ENCODE measurements at places on chromosomes 12 and 14.

- DNase-seq = no peak
These were observed 15.4 kb upstream of the TRHDE start for GRCh38 chr12:72256725-72257124.

- peak; percentile 46 for DNase-seq
These were observed 182.1 kb downstream of the C12orf50 start for GRCh38 chr12:87847147-87847546.

DNA sequence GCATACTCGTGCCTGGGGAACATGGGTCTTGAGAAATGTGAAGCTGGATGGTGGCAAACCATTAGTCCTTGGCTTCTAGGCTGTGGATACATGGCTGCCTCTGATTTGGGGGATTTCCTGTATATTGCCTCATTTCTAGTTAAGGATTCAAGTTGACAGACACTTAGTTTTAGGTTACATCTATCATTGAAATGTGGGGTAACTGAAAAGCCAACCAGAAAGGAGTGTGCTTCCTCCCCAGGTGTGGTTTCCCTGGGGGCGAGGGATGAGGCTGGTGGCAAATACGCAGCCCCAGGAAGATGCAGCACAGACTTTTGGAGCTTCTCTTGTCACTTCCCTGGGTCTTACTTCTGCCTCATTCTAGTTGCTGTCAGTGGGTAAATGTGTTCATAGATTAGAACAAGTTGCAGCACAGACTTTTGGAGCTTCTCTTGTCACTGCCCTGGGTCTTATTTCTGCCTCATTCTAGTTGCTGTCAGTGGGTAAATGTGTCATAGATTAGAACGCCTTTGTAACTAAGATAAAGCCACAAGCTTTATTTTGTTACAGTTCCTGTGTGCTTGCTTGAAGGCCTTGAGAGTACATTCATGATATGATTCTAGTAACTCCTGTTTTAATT is 85.1 kb downstream of the BORCS5 start:
- no peak for DNase-seq

GRCh38 chr12:46904406-46905238 is 78.8 kb upstream of the SLC38A4 start:
- no peak for DNase-seq

GRCh38 chr12:109680264-109681005 is 33.2 kb upstream of the FAM222A start:
- DNase-seq = no peak

DNA sequence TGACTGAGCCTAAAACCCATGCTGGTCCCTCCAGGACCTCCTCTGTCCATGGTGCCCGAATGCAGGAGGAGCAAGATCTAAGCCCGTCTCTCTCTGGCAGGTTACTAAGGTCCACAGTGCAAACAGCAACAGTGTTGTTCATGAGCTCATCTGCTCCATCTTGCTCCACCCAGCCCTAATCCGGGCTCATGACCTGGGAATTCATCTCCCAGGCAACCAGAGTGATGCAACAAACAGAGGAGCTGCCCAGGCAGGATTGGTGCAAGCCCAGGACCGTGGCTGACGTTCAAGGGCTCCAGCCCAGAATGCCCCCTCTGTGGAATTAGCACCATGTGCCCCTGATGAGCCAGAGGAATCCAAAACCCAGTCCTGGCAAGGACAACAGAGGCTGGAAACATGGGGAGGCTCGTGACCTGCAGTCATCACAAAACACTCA is 29.9 kb downstream of the HSPB8 start:
- DNase-seq = peak; percentile 76

GRCh38 chr14:52873694-52874093 is 77.2 kb downstream of the FERMT2 start:
- DNase-seq = no peak

- no peak for DNase-seq
These were observed 15.8 kb upstream of the CFAP54 start for GRCh38 chr12:96473394-96474093.

DNA sequence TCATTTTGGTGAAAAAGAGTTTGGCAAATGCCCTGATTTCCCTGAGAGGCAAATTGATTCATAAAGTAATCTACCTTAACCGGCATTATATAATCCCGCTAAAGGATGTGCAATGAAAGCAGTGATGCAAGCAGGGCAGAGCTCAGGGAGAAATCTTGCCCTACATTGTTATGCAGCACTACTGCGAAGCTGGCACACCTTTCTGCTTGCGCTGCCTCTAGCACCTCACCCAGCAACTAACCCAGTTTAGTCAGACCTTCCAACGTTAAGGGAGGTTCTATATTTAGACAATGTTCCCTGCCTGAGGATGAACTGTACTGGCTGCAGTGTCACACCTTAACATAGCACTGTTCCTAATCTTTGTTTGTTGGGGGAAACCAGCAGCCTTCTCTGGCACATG is 60.8 kb upstream of the CCDC196 start:
- DNase-seq = no peak

- DNase-seq = no peak
These were observed 11.0 kb upstream of the TBPL2 start for GRCh38 chr14:55451398-55451797.

DNA sequence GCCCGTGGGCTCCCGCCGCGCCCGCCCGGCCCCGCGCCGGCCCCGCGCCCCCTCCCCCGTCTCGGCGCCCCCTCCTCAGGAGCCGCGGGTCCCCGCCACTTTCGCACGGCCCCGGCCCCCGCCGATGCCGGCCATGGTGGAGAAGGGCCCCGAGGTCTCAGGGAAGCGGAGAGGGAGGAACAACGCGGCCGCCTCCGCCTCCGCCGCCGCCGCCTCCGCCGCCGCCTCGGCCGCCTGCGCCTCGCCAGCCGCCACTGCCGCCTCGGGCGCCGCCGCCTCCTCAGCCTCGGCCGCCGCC is 263 bp downstream of the RCOR1 start:
- DNase-seq = no peak

DNA sequence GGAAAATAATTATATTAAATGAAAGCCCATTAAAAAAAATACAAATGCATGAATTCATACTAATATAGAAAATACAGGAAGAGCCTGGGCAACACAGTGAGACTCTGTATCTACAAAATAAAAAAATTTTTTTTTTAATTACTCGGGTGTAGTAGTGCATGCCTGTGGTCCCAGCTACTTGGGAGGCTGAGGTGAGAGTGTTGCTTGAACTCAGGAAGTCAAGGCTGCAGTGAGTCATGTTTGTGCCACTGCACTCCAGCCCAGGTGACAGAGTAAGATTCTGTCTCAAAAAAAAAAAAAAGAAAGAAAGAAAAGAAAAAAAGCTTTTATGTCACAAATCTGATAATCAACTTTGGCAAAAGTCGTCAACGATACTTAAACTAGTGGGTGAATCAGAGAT is 80.6 kb upstream of the PLEKHA5 start:
- no peak for DNase-seq

DNA sequence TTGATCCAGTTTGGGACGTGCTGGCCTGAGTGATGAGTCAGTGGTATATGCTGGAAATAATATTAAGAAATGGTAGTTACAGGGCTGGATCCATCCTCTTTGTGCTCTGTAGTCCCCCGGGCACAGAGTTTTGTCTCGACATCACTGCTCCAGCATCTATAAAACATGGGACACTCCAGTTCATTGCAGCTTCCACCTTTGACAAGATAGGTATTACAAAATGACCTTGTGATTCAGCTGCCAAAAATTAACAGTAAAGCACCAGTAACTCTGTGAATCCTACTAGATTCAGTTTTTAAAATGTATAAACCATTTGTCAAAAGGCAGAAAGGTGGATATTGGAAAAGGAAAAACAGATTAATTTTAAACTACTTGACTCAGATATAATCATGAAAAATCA is 14.6 kb upstream of the GNG2 start:
- DNase-seq = no peak

DNA sequence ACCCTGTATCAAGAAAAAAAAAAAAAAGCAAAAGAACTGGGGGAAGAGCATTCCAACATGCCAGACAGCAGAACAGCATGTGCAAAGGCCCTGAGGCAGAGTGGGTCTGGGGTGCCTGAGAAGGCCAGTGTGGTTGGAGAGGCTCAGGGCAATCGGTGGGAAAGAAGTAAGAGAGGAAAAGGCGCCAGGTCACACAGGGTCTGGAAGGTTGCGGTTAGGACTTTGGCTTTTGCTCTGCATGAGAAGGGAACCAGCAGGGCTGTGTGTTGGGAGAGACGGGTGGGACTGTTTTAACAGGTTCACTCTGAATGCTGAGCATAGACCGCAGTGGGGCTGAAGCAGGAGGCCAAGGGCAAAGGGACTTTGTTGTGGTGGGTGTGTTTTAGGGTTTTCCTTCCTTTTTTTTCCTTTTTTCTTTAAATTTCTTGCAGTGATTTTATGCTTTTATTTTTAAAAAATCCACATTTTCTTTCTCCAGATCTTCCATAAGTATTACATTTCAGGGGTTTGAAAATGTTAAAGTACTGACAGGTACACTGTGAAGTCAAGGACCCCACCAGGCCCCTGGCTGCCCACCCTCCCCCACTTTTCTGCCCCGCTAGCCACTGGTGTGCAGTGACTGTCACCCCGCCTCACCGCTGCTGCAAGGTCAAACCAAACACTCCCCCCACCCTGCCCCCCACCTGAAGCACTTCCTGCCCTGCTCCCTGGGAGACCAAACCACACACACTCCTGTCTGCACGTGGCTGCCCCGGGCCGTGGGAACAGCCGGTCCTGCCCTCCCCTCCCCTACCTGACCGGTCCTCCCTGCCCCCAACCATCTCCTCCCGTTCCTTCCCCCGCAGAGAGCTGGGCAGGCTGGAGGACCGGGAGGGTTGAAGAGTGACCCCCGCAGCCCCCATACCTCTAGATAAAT is 30.0 kb downstream of the DTX1 start:
- DNase-seq = no peak

GRCh38 chr12:1922075-1922709 is 3.7 kb upstream of the CACNA2D4 start:
- peak; percentile 64 for DNase-seq

DNA sequence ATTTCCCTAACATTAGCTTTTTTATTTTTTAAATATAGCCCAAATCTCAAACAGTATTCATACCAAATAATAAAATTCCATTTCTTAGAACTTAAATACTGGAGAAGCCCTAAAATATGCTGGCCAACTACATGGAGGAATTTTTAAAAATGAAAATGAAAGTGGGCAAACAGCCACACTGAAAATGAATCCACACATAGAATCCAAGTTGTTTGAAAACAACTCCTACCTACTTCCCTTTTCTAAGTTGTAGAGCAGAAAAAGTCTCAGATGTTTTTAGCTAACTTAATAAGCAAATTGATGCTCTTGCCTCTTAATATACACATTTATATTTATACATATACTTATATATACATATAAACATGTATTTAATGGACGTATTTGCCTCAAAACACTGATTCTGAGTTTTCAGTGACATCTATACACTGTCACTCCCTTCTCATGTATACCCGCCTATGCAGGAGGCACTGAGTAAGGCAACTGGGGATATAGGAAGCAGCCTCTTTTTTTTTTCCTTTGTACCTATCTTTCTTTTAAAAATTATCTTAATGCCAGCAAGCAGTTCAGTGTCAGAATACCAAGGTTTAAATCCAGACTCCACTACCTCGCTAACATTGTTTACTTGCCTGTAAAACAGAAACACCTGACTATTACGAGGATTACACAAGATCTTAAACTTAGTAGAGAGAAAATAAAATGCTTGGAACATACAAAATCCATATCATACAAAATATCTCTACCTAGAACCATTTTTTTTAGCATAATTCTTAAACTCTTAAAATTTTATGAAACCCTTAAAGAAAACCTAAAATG is 13.3 kb downstream of the DICER1 start:
- no peak for DNase-seq

GRCh38 chr14:75514673-75515628 is 7.3 kb upstream of the BATF start:
- peak; percentile 67 for DNase-seq

DNA sequence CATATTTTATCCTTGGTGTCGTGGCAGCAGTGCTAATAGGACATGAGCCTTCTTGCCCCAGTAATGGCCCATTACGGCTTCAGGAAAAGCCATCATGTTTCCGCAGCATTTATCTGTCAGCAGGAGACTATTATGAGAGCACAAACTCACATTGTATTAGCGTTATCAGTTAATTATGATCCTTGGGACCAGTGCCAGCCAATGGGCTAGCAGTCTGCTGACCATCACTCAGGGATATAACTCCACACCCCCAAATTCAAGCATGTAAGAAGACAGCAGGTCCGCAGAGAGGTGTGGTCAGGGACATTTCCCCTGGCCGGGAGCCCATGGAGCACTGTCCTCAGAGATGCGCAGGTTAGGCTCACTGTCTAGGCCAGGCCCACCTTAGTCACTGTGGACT is 4.9 kb upstream of the ESRRB start:
- DNase-seq = no peak

Measured in H9 (cell line).